ENCODE measurements at places on chromosomes 6 and 20.

DNA sequence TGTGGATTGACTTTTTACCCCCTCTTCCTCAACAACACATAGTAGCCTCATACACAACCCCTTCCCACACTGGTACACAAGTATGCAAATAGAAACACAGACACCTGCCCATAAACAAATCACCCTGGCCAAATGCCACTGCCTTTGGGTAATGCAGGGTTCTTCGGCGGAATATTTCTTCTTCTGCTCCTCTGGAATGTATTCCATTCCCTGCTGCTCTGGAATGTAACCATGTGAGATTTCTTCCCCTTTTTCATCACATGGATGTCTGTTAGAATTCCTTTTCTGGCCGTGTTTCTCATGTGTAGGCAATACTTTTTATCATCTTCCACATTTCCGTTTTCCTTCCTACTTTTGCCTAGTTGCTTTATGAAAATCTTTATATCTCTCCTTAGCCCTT is 76.1 kb upstream of the TPD52L1 start:
- no peak for DNase-seq

- no peak for DNase-seq
Measured at GRCh38 chr20:11849270-11849915, 68.3 kb upstream of the BTBD3 start.

DNA sequence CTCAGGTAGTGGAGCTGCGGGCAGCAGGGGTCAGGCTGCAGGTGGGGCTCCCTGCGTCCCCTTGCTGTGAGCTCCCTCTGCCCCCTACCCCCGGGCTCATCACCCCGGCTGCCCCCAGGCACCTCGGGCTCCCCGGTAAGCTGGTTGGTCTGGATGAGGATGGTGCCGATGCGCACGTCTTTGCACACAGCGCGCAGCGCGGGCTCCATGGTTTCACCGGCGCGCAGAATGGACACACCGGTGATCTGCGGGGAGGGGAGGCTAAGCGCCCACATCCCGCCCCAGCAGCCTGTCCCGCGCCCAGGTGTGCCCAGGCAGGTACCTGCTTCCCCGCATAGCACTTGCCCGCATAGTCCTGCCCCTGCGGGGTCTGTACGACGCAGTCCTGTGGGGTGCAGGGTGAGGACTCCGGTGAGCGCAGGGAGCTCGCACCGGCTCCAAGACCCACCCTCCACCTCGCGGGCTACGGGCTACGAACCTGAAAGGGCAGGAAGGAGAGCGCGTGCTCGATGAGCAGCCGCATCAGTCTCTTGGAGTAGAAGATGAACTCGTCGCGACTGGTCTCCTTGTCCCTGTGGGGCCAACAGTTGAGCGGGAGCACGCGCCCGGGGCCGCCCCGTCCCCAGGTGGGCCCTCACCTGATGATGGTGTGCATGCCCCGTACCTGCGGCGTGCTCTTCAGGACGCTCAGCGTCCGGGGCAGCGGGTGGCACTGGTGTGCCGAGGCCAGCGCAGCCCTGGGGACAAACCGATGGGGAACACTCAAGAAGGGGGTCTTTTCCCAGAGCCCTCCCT is 15.5 kb downstream of the UCKL1 start:
- DNase-seq: peak; percentile 34

DNA sequence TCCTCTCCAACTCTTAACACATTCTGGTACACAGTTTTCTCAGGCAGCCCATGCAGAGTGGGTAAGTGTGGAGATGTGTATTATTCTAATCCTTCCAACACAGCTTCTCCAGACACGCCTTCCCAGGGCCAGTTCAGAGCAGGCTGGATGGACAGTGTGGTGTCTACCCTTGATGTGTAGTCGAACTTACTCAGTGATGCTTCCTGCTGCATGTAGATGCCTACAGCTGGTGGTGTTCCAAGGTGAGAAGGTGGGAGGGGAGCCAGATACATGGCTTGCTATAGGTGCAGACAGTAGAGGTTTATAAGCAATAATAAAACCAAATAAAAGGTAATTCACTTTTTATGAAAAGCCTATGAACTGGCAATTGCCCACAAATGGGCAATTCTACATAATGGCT is 104.0 kb downstream of the QRSL1 start:
- DNase-seq: no peak

GRCh38 chr6:83539678-83540077 is 27.3 kb downstream of the PRSS35 start:
- no peak for DNase-seq

- no peak for DNase-seq
Measured at GRCh38 chr6:105753620-105754211, 332.4 kb upstream of the PRDM1 start.

Data from CD4-positive, alpha-beta T cell (primary cell).